ENCODE measurements at places on chromosomes 7 and 10.

DNA sequence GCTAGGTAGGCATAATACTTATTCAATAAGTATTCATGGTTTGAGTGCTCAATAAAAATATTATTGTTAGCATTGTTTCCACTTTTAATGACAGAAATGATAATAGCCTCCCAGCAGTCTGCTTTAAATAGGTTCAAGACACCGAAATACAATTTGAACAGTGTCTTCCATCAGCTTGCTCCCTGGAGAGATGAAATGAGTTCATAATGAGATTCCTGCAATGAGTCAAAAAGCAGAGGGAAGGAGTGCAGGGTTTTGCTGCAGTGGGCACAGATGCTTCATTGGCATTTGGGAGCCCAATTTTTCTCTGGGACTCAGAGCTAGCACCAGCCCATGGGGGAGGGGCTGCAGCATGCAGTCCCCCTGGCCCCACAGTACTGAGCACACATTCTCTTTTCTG, 32.6 kb upstream of the CHCHD3 start:
- no peak for DNase-seq

- no peak for DNase-seq
These were observed 35.3 kb downstream of the CARD11 start for GRCh38 chr7:3008386-3008785.

GRCh38 chr10:91742229-91742628, 56.0 kb upstream of the TNKS2 start:
- no peak for DNase-seq

DNA sequence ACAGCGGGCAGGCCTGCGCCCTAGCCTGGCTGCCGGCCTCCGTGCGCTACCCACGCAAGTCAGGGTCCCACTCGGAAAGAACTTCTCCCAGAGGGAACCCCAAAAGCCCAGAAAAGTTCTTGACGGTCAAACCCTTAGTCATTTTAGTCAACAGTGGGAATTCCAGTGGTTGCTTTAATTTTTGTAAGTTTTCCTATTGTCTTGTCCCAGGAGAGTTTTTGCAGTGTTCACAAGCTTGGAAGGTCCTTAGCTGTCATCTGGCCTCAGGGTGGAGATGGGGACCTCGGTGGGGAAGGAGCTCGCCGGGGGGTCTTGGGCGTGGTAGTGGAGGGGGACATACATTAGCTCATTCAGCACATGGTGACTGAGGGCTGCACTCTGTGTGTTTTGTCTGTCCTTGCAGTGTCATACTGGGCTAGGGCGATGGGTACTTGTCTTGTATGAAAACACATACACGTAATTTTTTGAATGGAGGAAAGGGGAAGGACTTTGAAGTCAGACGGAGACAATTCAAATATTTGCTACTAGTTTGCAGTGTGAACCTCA, 736 bp downstream of the MINDY4 start:
- no peak for DNase-seq

- no peak for DNase-seq
These were observed 740.5 kb downstream of the SORCS1 start for GRCh38 chr10:106424054-106424453.
